ENCODE measurements at places on chromosomes 4 and X. TPM values are rescaled to one million over a fixed set of nuclear protein-coding genes. Genes with fewer than 3 reads are reported as not detected.

Gene CENPI
- 18.6 TPM for total RNA-seq

Gene GASK1B
- total RNA-seq, result not detected

Gene ENAM
- total RNA-seq, result not detected

Gene FREM3
- not detected for total RNA-seq

- no peak for ATAC-seq
These were observed 500.8 kb upstream of the DIAPH2 start for GRCh38 chrX:96183843-96184242.

Gene GATA1
- total RNA-seq, result not detected

Gene SLC10A4
- not detected for total RNA-seq

Gene APLN
- total RNA-seq, result 2.5 TPM

DNA sequence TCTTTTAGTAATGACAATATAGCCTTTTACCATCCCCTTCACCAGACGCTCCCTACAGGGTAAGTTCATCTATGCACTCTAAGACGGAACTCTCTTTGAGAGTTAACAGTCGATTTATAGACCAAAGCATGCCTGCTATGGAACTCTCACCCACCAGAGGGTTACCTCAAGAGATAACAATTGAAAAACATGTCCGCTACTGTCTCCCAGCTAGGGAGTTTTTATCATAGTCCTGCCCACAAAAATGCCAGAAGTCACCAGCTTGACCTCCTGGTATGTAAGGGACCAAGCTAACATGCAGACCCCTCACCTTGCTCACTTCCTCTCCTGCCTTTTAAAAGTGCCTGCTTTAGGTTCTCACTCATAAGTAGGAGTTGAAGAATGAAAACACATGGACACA is 16.7 kb upstream of the YTHDC1 start:
- ATAC-seq, result no peak

GRCh38 chrX:134875671-134876070 is 115.1 kb upstream of the SMIM10 start:
- ATAC-seq, result no peak

Gene REELD1
- total RNA-seq, result 0.15 TPM

- ATAC-seq, result peak; percentile 59
These were observed 12.7 kb upstream of the GTPBP6 start for GRCh38 chrX:331151-331824.

GRCh38 chrX:153845195-153845594 is 14.9 kb upstream of the PDZD4 start:
- no peak for ATAC-seq

GRCh38 chrX:47239898-47240545 is 7.2 kb downstream of the USP11 start:
- ATAC-seq, result no peak

DNA sequence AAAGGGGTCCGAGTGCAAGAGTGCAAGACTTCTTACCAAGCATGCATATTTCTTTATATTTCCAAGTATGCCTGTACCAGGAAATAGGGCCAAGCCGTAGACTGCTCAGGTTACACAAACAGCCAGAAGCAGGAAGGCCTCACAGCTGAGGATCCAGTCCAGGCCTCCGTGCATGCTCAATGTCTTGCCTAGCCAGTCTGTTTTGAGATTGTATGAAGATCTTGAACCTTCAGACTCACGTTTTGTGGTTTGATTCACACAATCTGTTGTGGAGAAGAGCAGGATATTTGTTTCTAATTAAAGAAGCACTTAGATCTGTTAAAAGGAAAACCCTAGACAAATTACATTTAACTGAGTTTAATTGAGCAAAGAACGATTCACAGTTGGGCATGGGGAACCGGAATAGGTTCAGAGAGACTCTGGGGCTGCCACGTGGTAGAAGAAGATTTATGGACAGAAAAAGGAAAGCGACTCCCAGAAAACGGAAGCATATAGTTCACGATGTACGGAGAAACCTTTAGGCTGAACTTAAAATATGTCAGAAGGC is 1.2 kb downstream of the MGST2 start:
- no peak for ATAC-seq

Gene ARMCX4
- total RNA-seq, result 4.9 TPM

Gene PLAC1
- total RNA-seq, result not detected

Gene IL21
- total RNA-seq, result 5.0 TPM

- ATAC-seq, result no peak
These were observed 159.6 kb upstream of the ANK2 start for GRCh38 chr4:112889619-112890527.

Gene TCEAL5
- total RNA-seq, result not detected

DNA sequence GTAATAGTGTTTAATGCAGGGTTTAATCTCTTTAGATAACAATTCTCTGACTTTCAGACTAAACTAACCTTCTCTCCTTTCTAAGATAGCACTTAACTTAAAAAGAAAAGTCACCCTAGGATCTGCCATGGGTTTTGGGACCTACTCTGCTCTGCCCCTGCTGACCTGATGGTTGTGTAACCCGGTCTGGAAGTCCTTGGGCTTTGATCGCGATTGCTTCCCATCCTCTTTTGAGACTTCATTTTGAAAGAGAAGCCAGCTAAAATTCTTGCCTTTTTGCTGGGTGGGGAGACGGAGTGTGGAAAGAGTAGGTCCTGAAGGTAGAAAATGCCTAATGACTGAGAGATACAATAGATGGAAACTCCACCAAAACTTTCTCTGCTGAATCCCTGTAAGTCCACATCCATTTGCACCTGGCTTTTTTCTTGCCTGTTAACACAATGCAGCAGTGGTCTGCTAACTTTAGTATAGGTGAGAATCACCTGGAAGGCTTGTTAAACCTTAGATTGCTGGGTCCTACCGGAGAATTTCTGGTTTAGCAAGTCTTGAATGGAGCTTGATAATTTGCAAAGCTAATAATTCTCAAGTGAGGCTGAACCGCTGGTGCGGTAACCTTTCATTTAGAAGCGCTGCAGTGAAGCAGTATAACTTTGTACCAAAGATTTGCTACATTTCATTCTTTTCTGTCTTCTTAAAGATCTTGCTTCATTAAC is 45.6 kb upstream of the CCSER1 start:
- ATAC-seq, result no peak

DNA sequence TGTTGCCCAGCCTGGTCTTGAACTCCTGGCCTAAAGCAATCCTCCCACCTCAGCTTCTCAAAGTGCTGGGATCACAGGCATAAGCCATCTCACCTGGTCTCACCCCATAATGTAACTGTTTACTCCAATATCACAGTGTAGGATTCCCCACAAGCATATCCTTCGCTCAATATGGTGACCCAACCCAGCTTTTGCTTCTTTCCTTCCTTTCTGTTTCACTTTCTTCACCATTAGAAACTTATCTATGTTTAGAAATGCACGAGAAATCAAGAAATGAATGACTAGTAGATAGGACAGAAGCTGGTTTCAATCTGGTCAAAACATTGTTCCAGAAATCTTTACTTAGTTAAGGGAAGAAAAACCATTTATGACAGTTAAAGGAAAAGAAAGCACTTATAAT is 18.9 kb downstream of the TSPAN5 start:
- peak; percentile 52 for ATAC-seq

- ATAC-seq, result no peak
These were observed 26.5 kb downstream of the HNRNPDL start for GRCh38 chr4:82403725-82404124.

GRCh38 chrX:69124108-69124507 is 41.1 kb downstream of the PJA1 start:
- no peak for ATAC-seq

Gene AR
- not detected for total RNA-seq

Gene F11
- not detected for total RNA-seq

DNA sequence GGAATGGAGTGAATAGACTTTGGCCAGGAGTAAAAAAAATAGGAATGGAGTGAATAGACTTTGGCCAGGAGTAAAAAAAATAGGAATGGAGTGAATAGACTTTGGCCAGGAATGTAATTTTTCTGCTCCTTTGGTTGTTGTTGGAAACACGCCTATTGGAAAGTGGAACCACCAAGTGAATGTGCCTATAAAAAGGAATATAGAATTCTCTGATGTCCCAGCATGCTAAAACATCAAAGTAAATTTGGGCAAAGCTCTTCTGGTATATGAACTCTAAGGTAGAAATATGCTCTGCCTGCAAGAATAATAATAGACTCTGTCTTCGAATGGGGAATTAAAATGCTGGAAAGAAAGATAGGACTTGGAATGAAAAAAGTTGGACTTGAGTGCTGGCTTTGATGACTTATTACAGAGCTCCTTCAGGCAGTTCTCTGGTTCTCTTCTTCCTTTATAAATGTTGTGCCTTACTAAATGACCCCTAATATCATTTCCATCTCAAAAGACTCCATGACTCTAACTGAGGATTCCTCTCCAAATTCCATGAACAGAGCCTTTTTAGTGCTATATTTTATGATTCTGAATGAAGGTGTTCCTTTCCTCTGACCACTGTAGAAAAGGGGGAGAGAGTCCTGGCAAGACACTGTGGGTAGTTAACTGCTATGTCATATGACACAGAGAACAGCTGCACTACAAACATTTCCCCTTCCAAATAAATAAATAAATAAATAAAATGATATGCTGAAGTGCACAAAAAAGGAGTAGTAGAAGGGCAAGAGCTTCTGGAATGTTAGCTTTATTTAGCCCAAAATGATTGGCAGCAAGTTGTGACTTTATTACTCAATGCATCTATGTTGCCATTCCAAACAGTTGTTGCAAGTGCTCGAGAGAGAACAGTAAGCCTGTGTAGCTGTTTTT is 13.5 kb upstream of the GBA3 start:
- no peak for ATAC-seq

DNA sequence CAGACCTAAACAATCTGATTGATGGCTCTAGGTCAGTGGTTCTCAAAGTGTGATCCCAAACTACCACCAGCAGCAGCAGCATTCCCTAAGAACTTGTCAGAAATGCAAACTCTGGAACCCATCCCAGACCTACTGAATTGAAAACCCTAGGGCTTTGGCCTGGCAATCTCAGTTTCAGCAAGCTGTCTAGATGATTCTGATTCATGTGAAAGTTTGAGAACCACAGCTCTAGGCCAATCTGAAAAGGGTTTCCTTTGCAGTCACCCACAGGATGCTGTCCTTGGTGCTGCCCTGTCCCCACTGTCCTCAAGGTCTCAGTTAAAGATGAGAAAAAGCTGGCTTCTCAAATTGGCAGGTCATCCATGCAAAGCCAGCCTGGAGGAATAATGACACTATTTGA is 34.8 kb downstream of the SMPX start:
- ATAC-seq, result no peak

Gene DDX53
- total RNA-seq, result not detected

DNA sequence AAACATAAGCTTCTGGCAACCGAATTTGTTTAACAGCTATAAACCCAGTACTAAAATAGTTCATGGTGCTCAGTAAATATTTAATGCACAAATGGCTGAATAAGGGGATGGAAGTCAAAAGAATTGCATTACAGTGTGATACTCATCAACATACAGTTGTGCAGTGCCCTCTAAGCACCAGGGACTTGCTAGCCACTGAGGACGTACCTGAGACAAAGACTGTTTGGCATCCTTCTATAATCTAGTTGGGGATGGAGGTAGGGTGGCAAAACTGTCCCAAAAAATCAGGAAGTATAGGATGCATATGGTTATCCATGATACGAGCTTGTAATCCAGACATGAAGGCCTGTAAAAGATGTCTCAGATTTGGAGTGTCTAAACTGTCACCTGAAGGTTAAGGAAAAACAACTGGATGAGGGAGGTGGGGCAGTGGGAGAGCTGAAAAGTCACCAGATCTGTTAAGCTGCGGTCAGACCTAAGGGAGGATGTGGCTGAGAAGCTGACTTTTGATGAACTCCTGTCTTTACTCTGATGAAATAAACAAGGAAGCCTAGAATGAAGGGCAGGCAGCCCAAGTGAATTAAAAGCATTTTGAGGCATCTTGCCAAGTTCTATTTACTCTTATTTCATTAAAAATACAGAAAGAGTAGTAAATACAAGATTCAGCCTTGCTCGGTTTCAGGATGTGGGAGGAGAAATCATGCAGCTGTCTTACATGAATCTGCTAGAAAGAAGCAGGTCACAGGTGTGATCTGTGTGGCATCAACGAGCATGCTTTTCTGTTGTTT is 12.0 kb upstream of the CD38 start:
- ATAC-seq, result peak; percentile 88

- ATAC-seq, result no peak
These were observed 71.8 kb downstream of the FBXO8 start for GRCh38 chr4:174211622-174212044.

DNA sequence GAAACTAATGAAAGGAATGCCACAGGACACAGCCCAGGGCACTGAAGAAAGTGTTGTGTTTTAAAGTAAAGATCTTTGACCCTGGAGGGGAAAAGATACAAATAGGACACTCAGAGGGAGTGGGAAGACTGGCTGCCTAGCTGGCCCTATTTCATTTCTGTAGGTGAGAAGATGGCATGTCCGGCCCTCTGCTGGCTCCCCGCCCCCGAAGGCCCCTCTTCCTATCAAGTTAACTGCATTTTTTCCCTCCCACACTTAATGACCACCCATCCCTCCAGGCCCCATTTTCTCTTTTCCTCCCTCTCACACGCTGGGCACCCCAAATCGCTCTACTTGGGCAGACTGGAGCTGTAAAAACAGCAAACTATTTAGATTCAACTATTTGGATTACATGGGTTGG is 5.5 kb upstream of the TRIM75 start:
- ATAC-seq, result no peak

DNA sequence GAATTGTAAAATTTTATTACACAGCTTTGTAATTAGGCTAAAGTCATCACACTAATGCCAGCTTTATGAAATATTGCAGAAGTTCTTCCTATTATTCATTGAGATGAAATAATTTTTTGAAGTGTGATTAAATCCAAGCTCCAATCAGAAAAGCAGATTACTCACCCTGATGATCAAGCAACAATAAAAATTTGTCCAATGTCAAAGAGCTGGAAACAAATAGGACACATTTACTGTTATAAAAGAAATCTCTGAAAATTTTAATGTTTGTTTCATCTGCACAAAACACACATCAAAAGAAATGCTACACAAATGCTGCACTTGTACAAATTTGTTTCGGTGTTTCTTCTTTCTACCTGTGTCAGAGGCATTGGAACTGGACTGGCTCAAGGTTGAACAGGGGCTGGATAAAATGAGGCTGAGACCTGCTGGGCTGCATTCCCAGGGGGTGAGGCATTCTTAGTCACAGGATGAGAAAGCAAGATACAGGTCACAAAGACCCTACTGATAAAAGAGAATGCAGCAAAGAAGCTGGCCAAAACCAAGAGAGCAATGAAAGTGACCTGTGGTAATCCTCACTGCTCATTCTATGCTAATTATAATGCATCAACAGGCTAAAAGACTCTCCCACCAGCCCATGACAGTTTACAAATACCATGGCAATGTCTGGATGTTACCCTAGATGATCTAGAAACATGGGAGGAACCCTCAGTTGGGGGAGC is 78.3 kb downstream of the GASK1B start:
- no peak for ATAC-seq

GRCh38 chr4:55326629-55327028 is 19.4 kb upstream of the SRD5A3 start:
- ATAC-seq, result no peak

GRCh38 chrX:122422547-122422946 is 761.5 kb upstream of the GRIA3 start:
- no peak for ATAC-seq

Gene SPANXD
- not detected for total RNA-seq

- ATAC-seq, result peak; percentile 64
These were observed 3.2 kb upstream of the GRSF1 start for GRCh38 chr4:70842761-70843435.
